ENCODE measurements at places on chromosomes 12 and 14.

DNA sequence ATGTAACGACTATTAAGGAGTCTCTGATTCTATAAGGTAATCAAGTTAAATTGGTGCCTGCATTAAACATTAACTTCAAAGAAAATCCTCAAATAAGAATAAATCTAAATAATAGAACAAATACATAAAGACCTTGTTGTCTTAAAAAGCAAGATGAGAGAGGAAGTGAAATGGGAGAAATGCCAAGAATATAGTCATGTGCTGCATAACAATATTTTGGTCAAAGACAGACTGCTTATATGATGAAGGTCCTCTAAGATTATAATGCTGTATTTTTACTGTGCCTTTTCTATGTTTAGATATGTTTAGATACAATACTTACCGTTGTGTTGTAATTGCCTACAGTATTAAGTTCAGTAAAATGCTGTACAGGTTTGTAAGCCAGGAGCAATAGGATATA is 213.6 kb downstream of the C12orf42 start:
- DNase-seq = no peak

DNA sequence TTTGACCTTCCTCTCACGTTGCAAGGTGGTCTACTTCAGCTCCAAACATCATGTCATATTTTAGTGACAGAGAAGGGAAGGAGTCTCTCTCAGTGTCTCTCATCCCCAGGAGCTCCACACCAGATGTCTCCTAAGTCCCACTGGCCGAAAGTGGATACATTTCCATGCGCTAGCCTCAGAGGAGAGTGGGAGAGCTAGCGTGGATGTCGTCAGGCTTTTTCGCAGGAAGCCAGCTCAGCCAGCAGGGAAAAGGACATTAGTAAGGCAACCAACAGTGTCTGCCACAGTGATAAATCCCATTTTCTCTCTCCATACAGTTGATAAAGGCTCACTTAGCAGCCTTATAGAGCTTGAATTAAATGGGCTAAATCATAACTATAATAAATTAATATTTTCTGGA is 155.7 kb downstream of the PELI2 start:
- no peak for DNase-seq

DNA sequence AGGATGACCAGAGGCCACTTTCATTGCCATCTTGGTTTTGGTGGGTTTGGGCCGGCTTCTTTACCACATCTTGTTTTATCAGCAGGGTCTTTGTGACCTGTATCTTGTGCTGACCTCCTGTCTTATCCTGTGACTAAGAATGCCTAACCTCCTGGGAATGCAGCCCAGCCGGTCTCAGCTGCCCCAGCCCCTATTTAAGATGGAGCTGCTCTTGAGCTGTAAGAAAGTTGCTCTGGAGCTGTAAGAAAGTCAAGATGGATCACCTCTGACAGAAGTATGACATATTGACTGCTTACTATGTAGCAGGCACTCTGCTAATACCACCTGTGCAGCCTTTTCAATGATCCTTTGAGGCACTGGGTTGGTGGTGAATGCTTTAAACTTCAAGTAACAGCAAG is 52.1 kb downstream of the RIN3 start:
- DNase-seq = no peak

GRCh38 chr14:38238332-38238731 is 17.6 kb downstream of the CLEC14A start:
- DNase-seq = no peak

GRCh38 chr14:32761381-32761968 is 177.2 kb upstream of the NPAS3 start:
- DNase-seq = no peak

- DNase-seq = peak; percentile 55
These were observed 208.6 kb downstream of the RASSF9 start for GRCh38 chr12:85627584-85627983.

- no peak for DNase-seq
These were observed 18.1 kb downstream of the CLMN start for GRCh38 chr14:95301527-95302187.

- no peak for DNase-seq
These were observed 220.6 kb downstream of the SYT1 start for GRCh38 chr12:79085106-79085682.

Measured in BJ (cell line).